ENCODE measurements at places on chromosomes 1 and 21.
A peak's percentile ranks its signal among the peaks of the same experiment; 100 is the strongest.

DNA sequence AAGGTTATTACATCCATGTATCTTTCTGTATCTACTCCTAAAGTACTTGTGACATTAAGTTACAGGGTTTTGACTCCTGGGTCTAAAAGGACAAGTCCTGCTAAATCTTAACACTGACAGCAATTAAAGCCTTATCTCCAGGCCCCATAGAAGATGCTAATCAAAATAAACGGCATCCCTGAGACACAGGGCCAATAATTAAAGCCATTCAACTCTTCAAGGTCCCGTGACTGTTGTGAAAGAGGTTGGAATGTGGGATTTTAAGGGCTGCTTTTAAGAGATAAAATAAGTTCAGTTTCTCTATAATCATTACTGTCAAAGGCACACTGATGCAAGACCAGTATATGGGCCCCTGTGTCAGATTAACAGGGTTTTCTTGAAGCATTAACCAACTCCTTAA, 8.3 kb downstream of the DNAI4 start:
- no peaks in the 10 kb centered on the region for H3K27me3 ChIP-seq
- DNase-seq, result peak; percentile 81
- no peak overlapping the region for H3K27ac ChIP-seq
- H3K4me1 ChIP-seq, result peaks cover 2% of the 10 kb centered on the region
- H3K4me3 ChIP-seq, result no peak overlapping the region

- H3K4me3 ChIP-seq, result no peak overlapping the region
- H3K27ac ChIP-seq, result no peak overlapping the region
- no peaks in the 10 kb centered on the region for H3K27me3 ChIP-seq
- H3K4me1 ChIP-seq, result no peaks in the 10 kb centered on the region
- no peak for DNase-seq
Observed at GRCh38 chr1:143748906-143749305, 222.9 kb downstream of the FAM72C start.

DNA sequence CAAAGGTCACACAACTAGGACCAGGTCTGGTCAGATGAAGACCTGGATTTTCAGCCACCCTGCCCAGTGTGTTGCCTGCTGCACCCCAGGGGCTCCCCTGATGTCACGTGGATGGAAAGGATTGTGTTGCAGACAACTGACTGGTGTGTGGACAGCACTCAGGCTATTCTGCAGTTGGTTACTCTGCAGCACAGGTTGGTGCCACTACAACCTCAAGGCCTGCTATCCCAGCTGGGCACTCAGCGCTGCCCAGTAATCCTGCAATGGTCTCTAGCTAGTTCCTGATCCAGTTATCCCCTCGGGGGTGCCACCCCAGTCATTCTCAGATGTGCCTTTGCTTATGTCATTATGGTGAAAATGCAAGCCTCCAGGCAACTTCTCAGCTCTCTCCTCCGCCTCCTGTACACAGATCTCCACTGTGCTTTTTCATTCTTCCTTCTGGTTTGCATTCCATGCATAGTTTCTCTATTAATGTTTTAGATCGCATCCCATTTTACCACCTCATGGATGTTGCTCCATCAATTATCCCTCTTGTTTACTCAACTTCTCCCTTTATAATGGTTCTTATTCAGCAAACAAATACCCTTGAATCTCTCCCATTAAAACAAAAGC, 503.2 kb upstream of the CAMK1G start:
- no peaks in the 10 kb centered on the region for H3K27me3 ChIP-seq
- no peak overlapping the region for H3K27ac ChIP-seq
- H3K36me3 ChIP-seq, result no peaks in the 10 kb centered on the region
- no peak overlapping the region for H3K4me3 ChIP-seq
- DNase-seq, result peak; percentile 43

GRCh38 chr1:3198371-3199271, 129.6 kb downstream of the PRDM16 start:
- H3K27me3 ChIP-seq, result no peaks in the 10 kb centered on the region
- H3K27ac ChIP-seq, result peak overlapping the region; percentile 6
- DNase-seq, result no peak
- H3K4me1 ChIP-seq, result no peaks in the 10 kb centered on the region
- H3K4me3 ChIP-seq, result no peak overlapping the region

DNA sequence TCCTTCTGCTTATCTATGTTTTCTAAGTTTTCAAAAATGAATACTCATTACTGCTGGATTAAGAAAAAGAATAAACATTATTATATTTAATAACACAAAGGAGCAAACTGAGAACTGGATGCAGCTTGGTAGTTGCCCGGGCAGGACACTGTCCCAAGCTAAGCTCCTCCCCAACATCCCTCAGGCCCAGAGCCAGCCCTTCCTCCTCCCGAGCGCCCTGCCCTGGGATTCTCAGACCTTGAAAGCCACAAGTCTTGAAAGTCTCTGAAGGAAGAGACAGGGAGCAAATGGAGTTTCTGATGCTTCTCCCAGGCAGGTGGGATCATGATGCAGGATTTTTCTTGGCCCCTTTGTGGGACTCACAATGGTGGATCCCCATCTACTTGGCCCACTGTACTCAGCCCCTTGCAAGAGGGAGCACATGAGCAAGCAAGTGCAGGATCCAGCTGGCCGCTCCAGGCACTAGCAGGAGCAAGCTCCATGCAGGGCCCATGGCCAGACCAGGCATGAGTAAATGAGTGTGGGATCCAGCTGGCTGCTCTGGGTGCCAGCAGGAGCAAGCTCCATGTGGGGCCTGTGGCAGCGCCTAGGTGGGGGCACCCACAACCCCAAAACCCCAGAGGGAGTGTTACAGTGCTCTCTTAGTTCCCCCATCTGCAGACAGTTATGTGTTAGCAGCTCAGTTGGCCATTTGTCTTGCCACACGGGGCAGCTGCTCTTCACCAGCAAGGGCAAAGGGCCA, 32.1 kb upstream of the RAB4A start:
- no peak overlapping the region for H3K4me3 ChIP-seq
- DNase-seq, result no peak
- H3K27me3 ChIP-seq, result no peaks in the 10 kb centered on the region
- no peak overlapping the region for H3K27ac ChIP-seq

GRCh38 chr1:227949954-227950734, 2.4 kb upstream of the WNT9A start:
- H3K27me3 ChIP-seq, result no peaks in the 10 kb centered on the region
- H3K36me3 ChIP-seq, result no peaks in the 10 kb centered on the region
- no peak overlapping the region for H3K4me3 ChIP-seq
- DNase-seq, result no peak
- H3K4me1 ChIP-seq, result no peaks in the 10 kb centered on the region

DNA sequence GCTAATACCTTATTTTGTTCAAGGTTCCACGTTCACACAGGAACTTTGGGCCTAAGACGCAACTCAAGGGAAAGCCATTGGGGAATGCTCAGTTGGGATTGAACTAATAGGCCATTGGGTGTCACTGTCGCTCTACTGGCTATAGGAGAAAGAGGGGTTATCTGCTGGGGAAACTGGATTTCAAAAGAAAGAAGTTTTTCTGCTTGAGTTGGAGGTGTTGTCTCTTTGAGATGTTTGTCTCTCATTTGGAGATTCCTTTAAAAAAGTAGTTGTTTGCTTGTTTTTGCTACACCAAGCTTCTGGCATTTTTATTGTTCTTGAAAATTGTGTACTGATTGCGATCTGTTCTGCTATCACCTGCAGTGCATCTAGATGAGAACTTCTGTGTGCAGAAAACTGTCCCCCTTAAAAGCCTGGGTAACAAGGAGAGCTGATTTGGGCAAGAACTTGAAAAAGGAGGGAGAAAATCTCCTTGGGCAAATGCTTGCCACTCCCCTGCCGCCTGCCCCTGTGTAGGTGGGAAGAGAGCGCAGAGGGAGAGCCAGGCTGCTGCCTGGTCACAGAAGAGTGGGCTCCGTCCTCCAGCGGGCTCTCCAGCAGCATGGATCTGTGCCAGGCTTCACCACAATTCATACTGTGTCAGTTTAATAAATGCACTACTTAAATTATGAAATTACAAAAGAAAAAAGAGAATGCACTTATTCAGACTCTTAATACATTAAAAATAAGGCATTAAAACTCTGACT, 39.9 kb downstream of the PEX14 start:
- no peaks in the 10 kb centered on the region for H3K27me3 ChIP-seq
- no peaks in the 10 kb centered on the region for H3K36me3 ChIP-seq
- H3K4me3 ChIP-seq, result no peak overlapping the region
- H3K4me1 ChIP-seq, result peaks cover 18% of the 10 kb centered on the region

GRCh38 chr1:71532343-71532742, 451.5 kb upstream of the ZRANB2 start:
- H3K27ac ChIP-seq, result no peak overlapping the region
- no peaks in the 10 kb centered on the region for H3K4me1 ChIP-seq
- no peaks in the 10 kb centered on the region for H3K27me3 ChIP-seq
- no peak overlapping the region for H3K4me3 ChIP-seq
- no peak for DNase-seq

GRCh38 chr1:156475568-156476500, 24.7 kb downstream of the MEF2D start:
- peaks cover 1% of the 10 kb centered on the region for H3K36me3 ChIP-seq
- no peak for DNase-seq
- no peak overlapping the region for H3K4me3 ChIP-seq
- no peak overlapping the region for H3K27ac ChIP-seq

- no peaks in the 10 kb centered on the region for H3K36me3 ChIP-seq
- H3K4me1 ChIP-seq, result peaks cover 2% of the 10 kb centered on the region
- no peak for DNase-seq
Observed at GRCh38 chr1:87202451-87202850, 126.2 kb upstream of the LMO4 start.

- H3K4me3 ChIP-seq, result no peak overlapping the region
- peak; percentile 9 for DNase-seq
- no peaks in the 10 kb centered on the region for H3K27me3 ChIP-seq
- no peak overlapping the region for H3K27ac ChIP-seq
- H3K4me1 ChIP-seq, result peaks cover 6% of the 10 kb centered on the region
Observed at GRCh38 chr1:79587229-79587628, 580.7 kb upstream of the ADGRL4 start.

DNA sequence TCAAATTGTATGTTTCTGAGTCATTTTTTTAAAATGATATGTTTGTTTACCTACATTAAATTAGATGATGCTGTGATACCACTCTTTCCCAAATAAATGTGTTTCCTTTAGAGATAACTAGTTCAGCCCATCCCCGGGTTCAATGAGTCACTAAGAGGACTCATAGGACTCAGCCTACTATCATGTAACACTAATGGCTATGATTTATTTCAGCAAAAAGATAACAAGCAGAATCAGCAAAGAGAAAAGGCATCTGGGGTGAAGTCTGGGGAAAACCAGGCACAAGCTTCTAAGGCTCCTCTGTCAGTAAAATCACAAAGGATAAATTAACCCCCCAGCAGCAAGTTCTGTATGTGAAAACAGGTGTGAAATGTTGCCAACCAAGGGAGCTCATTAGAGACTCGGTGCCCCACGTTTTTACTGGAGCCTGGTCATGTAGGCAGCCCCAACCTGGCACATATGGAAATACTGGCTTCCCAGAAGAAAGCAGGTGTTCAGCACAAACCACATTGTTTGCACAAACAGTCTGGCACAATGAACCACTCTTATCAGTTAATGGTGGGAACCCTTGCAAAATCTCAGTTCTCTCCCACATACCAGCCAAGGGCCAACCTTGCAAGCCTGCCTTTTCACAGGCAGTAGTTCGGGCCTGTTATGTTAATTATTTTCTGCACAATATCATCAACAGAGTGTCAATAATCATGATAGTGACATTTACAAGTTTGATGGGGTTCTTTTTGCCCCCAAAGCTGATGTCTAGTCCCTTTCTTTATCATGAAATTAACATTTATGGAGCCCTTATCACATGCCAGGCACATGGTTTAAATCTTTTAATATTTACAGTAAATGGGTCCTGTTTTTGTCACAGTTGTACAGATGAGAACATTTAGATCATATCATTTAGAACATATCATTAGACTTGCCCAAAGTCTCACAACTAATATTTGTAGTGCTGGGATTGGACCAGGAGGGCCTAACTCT, 23.1 kb upstream of the CNN3 start:
- H3K4me3 ChIP-seq, result no peak overlapping the region
- H3K36me3 ChIP-seq, result no peaks in the 10 kb centered on the region
- H3K27me3 ChIP-seq, result no peaks in the 10 kb centered on the region
- DNase-seq, result no peak
- no peaks in the 10 kb centered on the region for H3K4me1 ChIP-seq

DNA sequence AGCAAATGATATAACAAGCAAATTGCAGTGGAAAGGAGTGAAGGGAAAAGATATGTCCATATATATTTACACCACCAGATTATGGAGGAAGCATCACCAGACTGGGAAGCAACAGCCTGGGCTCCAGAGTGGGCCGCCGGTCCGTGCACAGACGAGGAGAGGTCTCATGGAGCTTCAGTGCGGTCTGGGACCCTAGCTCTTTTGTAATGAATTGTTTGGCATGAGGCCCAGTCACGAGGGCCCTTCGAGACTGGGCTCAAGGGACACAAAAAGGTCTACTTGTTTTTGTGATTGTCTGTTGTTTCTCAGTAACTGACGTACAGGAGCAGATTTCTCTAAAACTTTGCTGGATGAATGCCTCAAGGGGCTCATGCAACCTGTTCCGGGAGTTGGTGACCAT, 12.9 kb upstream of the STUM start:
- H3K4me1 ChIP-seq, result no peaks in the 10 kb centered on the region
- DNase-seq, result no peak

GRCh38 chr21:45865106-45865835, 116.3 kb upstream of the COL6A1 start:
- no peak overlapping the region for H3K27ac ChIP-seq
- H3K27me3 ChIP-seq, result no peaks in the 10 kb centered on the region
- no peaks in the 10 kb centered on the region for H3K36me3 ChIP-seq
- DNase-seq, result no peak
- no peaks in the 10 kb centered on the region for H3K4me1 ChIP-seq
- H3K4me3 ChIP-seq, result no peak overlapping the region

GRCh38 chr1:95197616-95198252, 36.3 kb upstream of the RWDD3 start:
- no peak overlapping the region for H3K4me3 ChIP-seq
- H3K27me3 ChIP-seq, result no peaks in the 10 kb centered on the region
- no peak overlapping the region for H3K27ac ChIP-seq
- H3K36me3 ChIP-seq, result no peaks in the 10 kb centered on the region

GRCh38 chr1:175390522-175391254, 198.1 kb upstream of the KIAA0040 start:
- H3K27me3 ChIP-seq, result no peaks in the 10 kb centered on the region
- DNase-seq, result no peak
- no peak overlapping the region for H3K4me3 ChIP-seq
- no peak overlapping the region for H3K27ac ChIP-seq
- no peaks in the 10 kb centered on the region for H3K36me3 ChIP-seq
